ENCODE measurements at places on chromosomes 12 and 14.
A peak's percentile ranks its signal among the peaks of the same experiment; 100 is the strongest.

GRCh38 chr12:48961331-48961730, 4.0 kb upstream of the ARF3 start:
- DNase-seq: no peak

DNA sequence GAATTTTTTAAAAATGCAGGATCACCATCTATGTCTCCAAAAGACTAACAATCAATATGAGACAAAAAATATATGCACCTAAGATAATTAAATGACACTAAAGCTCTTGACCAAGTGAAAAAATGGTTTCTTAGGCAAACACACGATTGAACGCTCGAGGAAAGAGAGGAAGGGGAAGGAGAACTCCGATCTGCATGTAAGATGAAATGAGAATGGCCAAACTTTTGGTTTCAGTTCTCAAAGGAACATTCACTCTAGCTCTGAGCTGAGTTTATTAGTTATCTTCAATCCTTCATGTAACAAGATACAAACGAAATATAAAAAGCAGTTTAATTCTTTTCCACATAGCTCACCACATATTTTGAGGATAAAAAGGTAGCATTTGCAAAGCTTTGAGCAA, 2.8 kb downstream of the DYRK4 start:
- DNase-seq: no peak

- DNase-seq: no peak
Measured at GRCh38 chr14:89841851-89842250, 112.7 kb downstream of the EFCAB11 start.

DNA sequence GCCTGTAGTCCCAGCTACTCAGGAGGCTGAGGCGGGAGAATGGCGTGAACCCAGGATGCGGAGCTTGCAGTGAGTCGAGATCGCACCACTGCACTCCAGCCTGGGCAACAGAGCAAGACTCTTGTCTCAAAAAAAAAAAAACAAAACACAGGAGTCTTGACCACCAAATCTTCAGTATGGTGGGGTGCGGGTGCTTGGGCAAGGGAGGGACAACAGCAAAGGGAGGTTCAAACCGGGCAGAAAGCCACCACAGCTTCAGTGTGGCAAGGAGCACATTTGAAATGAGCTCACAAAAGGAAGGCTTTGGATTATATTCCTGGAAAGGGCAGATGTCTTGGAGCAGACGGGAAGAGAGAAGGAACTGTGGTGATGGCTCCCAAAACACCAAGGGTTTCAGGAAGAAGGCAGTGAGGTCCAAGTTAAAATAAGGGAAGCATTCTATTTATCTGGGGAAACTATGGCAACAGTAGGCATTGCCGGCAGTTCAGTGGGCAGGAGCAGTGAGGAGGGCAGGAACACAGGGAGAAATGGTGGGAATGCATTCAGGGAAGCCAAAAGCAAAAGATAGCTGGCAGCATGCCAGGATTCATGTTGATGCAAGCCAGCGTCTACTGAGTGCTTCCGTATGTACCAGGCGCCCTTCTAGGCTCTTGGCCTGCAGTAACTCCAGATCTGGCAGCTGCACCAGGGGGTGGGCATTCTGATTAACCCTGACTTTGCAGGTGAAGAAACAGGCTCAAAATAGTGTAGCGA, 51.0 kb upstream of the SRSF5 start:
- DNase-seq: peak; percentile 92

DNA sequence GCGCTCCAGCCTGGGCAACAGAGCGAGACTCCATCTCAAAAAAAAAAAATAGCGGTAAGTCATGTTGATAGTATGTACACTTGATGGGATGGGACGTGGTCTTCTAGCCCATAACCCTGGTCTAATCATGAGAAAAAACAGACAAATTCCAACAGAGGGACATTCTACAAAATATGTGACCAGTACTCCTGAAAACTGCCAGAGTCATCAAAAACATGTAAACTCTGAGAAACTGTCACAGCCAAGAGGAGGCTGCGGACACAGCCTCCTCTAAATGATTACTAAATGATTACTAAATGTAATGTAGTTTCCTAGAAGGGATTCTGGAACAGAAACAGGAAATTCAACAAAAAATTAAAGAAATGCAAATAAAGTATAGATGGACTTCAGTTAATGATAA, 20.9 kb downstream of the CDKL1 start:
- no peak for DNase-seq

- DNase-seq: no peak
Measured at GRCh38 chr14:98700748-98701147, 571.2 kb downstream of the BCL11B start.

- DNase-seq: no peak
Measured at GRCh38 chr12:32476446-32476845, 77.1 kb downstream of the FGD4 start.

DNA sequence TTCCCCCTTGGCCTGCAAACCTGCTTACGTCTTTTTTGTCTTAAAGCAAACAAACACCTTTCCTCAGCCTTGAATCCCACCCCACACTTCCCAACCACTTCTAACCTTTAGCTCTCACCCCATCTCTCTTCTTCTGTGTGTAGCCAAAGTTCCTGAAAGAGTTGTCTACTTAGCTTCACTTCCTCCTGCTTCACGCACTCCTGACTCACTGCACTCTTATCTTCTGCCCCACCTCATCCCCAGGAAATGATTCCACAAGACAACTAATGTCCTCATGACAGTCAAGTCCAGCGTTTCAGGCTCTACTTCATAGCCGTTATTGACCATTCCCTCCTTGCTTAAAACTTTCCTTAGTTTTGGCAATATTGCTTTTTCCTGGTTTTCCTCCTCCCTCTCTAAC, 22.4 kb downstream of the EIF2B2 start:
- no peak for DNase-seq

DNA sequence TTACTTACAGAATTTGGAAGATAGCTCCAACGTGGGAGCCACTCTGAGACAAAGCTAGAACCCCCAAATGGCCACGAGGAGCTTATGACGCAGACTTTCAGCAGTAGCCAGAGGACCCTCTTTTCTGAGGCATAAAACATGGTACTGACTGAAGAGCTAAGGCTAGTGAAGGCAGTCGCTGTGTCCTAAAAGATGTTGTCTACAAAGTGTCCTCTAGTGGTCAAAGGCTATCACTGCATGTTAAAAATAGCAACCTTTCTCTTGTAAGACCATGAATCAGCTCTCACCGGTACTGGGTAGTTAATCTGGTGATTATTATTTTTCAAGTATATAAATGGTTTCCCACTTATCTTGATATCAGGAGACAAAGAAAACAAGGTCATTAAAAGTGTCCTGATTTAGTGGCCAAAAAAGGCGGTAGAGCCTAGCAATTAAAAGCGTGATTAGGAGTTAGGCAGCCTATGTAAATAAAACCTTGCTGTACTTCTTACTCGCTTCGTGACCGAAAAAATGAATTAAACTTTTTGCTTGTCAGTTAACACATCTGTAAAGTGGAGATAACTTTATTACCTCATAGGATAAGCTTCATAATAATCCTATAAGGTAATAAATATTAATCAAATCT, 47.0 kb upstream of the LGR5 start:
- DNase-seq: no peak

DNA sequence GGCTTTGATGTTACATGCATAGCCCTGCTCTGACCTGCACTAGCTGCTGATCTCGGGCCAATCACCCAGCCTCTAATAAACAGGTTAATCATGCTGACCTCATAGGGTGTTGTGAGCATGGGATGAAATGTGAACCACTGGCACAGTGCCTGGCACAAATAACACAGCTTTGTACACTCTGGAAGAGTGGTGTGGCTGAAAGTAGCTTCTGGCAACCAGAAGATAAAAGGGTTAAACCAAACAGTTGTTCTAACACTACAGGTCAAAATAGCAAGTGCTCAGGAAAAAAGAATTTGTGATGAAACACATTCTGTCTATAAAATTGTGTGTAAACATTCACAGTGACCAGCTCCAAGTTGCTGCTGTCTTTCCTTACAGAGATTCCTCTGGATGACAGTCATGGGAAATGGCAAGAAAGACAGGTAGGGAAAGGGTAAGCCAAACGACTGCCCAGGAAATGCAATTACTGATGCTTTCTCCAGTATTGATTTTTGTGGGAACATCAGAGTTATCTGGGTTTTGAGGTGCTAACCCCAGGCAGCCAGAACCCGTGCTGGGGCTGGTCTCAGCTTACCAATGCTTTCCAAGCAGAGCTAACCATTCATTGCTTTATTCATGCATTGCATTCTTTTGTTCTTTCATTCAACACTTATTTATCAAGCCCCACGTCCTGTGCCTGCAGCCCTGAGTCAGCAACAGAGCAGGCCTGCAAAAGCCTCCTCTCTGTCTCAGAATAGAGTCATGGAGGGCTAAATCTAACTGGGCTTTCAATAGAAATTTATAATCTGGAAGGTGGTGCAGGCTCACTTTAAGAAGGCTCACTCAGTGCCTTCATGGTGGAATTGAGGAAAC, 38.1 kb upstream of the CAPRIN2 start:
- no peak for DNase-seq

- DNase-seq: no peak
Measured at GRCh38 chr14:81033698-81034240, 78.3 kb downstream of the TSHR start.

DNA sequence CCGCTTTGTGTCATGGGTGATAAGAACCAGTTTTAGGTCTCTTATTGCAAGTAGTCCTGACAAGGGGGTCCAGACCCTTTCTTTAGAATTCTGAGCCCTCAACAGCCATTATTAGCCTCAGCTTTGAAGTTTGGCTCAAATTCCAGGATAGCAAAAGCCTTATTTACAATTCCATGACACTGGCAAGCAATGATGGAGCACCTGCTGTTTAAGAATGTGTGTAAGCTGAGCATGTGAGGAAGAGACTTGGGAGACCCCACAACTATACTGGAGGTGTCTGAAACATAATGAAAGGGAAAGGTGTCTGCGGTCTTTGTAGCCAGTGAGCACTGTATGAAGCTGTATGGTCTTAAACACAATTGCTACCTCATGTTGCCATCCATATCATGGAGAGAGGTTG, 119.8 kb downstream of the TBX5 start:
- no peak for DNase-seq

DNA sequence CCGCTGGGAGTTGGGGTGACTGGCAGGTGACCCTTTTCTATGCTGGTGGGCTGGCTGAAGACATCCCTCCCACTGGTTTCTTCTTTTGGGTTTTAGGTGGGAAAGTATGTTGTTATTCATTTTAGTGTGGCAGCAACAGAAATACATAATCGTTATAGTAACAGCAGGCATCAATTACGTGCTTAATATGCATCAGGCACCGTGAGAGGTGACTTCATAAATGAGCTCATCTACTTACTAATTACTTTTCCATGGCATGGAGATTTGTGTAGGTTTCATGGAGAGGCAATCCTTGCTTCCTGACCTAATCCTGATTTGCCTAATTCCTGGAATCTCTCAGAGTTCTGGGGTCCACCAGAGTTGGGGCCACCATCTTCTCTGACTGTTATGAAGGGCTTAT, 13.4 kb upstream of the CELA1 start:
- DNase-seq: no peak

DNA sequence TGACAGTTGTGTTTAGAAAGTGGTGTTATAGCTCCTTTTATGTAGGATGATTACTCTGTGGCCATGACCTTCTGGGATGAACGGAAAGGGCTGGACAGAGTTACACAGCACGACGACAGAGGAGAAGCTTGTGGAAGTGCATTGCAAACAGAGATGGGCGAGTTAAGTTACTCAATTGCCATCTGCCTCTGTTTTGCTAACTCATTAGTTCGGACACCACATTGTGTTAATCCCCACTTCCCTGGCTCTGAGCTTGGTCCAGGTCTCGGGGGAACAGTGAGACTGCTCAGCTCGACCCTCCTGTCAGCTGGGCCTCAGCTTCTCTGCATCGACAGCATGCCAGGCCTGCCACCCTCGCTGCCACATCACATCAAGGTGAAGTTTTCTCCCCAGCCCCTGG, 408.0 kb downstream of the ZFP36L1 start:
- DNase-seq: no peak

DNA sequence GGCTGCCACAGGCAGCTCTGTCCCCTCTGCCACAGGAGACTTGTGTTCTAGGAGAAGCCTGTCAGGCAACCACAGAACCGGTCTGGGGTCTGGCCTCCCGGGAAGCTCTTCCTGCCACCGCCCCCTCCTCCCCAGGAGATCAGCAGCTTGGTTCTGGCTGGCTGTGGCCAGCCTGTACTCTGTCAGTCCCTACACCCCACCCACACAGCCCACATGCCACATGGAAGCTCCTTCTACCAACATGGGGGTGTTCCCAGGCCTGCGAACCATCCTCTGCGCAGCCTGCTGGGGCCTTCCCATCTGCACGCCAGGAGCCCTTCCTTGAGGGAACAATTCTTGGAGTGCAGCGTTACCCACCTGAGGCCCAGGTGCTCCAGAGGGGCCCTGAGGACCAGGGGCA, 16.8 kb downstream of the TMEM106C start:
- DNase-seq: no peak

GRCh38 chr14:30943694-30944093, 69.3 kb downstream of the COCH start:
- no peak for DNase-seq

- DNase-seq: no peak
Measured at GRCh38 chr12:49665384-49665783, 41.8 kb downstream of the FMNL3 start.

GRCh38 chr14:99230208-99231151, 41.5 kb downstream of the BCL11B start:
- no peak for DNase-seq

DNA sequence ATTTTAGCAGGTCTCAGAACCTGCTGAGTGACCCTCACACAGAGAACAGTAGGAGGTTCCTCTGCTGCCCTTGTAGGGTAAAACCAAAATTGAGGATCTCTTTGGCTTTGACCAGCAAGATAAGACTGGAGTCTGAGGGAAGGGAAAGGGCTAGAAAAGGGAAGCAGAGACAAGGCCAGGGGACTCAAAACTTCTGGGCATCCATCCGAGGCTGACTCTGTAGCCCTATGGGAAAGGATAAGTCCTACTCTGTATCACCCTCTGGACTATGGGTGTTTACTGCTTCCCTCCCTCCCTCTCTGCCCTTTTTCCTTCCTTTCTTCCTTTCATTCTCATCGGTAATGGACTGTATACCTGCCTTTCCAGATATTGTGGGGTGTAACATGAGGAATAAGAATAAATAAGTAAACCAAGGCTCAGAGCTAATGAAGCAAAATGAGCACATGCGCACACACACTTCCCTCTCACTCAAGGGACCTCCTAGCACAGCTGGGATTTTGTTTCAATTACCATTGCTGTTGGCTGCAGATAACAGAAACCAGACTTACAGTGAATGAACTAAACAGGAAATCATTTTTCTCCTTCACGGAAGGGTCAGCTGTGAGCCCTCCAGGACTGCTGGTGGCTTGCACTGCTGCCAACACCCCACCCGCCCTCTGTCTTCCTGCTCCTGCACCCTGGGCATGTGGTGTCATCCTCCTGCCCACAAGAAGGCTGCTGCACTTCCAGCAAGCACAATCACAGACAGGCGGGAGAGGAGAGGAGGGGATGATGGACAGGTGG, 404.4 kb upstream of the CCDC196 start:
- DNase-seq: no peak
